ENCODE measurements at places on chromosomes 13 and 19. TPM values are rescaled to one million over a fixed set of nuclear protein-coding genes. Genes with fewer than 3 reads are reported as not detected.

Gene ZNF625
- total RNA-seq = 8.0 TPM

Gene LIM2
- not detected for total RNA-seq

Gene FCHO1
- 4.2 TPM for total RNA-seq

Gene PABPC3
- 0.17 TPM for total RNA-seq

Gene EBI3
- 3.6 TPM for total RNA-seq

GRCh38 chr13:73667756-73668155, 466.4 kb downstream of the KLF12 start:
- no peak for DNase-seq

- DNase-seq = no peak
Measured at GRCh38 chr13:90416519-90416918, 931.0 kb upstream of the MIR17HG start.

- DNase-seq = no peak
Measured at GRCh38 chr13:37482331-37482730, 116.2 kb downstream of the POSTN start.

GRCh38 chr19:3463714-3464586, 16.4 kb downstream of the SMIM24 start:
- no peak for DNase-seq

- DNase-seq = peak; percentile 78
Measured at GRCh38 chr13:32427852-32428580, at the start of gene N4BP2L1. TSS of gene N4BP2L1 (minus strand) at chr13:32428130. CDS start at chr13:32428082, 48 bp downstream.

DNA sequence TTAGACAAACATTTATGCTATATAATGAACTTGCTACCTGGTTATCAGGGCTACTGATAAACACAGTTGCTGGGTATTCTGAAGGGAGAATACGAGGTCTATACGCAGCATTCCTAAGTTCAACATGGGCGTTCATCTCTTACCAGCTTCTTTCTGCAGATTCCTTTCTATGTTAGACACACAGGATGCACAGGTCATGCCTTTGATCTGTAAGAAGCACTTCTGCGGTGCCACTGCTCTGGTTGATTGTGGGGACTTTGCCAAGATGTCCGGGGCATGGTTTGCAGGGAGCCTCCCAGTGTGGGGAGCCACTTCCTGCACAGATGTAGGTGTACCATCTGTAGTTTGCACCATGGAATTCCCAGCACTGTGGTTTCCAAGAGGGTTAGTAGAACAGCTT, 40.9 kb downstream of the ATP7B start:
- DNase-seq = no peak
